ENCODE measurements at places on chromosomes 6 and 20.

- DNase-seq: no peak
Observed at GRCh38 chr6:149354009-149354408, 36.5 kb downstream of the TAB2 start.

DNA sequence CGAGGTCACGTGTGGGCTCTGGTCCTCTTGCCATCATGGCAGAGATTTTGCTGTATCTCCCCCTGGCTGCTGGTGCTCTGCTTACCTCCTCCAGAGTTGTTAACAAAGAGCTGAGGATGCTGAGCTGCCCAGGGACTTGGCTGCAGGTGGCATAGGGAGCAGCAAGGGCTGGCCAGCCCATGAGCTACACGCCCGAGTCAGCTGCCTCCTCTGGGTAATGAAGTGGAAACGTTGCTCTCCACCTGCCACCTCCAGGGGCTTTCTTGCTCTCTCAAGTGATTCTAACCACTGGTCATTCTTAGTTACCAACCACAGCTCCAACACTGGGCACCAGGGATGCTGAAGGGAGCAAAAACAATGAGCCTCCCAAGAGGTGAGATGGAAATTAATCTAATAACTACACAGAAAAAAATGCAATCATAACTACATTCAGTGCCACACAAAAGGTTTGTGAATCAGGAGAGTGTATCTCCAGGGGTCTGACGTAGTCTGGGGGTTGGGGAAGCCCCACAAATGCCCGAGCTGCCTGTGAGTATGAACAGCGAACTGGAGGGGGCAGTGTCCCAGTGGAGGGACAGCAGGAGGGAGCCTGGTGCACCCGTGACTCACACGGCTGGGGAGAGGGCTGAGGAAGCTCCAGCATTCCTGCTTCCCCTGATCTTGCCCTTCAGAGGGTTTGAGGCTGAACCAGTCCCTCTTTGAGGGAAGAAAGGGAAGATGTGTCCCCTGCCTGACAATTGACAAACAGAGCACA lies 78.7 kb downstream of the CDH26 start:
- no peak for DNase-seq

GRCh38 chr6:105900125-105900937 lies 185.8 kb upstream of the PRDM1 start:
- DNase-seq: no peak

GRCh38 chr20:34123309-34123708 lies 11.3 kb upstream of the EIF2S2 start:
- no peak for DNase-seq

DNA sequence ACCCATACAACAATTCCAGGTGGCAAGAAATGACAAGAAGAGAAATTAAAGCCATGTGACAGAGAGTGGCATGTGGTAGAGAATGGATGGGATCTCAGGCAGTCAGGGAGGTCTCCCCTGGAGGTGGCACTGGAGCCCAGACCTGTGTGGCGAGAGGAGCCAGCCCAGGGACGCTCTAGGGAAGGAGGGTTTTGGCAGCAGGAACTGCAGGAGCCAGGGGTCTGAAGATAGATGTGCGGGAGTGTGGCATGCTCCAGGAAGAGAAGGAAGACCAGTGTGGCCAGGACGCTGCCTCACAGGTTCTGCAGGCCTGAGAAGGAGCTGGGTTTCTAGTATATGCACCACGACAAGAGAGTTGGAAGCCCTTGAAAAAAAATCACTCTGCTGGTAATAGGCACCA lies 45.1 kb downstream of the SPATA2 start:
- DNase-seq: no peak

DNA sequence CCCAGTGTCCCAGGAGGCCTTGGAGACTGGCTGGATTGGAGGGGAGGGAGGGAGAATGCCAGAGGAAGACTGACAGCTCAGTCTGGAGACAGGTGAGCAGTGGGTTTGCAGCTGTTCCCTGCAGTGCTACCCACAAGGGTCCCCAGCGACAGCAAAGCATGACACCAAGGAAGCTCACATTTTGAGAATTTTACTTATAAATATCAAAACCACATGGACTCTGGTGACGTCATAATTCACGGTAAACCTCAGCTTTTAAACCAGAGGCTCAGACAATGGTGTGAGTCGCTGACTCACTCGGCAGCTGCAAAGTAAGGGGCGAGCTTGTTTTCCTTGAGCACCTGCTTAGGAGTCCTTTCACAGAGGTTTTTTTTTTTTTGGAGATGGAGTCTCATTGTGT lies 65.2 kb downstream of the THBS2 start:
- no peak for DNase-seq

GRCh38 chr20:47429409-47429808 lies 72.3 kb upstream of the NCOA3 start:
- DNase-seq: no peak

GRCh38 chr6:45789238-45789637 lies 226.4 kb downstream of the CLIC5 start:
- DNase-seq: no peak

GRCh38 chr6:158002249-158002950 lies 20.7 kb downstream of the SYNJ2 start:
- DNase-seq: no peak

GRCh38 chr6:4809999-4810918 lies 34.1 kb downstream of the CDYL start:
- DNase-seq: no peak

DNA sequence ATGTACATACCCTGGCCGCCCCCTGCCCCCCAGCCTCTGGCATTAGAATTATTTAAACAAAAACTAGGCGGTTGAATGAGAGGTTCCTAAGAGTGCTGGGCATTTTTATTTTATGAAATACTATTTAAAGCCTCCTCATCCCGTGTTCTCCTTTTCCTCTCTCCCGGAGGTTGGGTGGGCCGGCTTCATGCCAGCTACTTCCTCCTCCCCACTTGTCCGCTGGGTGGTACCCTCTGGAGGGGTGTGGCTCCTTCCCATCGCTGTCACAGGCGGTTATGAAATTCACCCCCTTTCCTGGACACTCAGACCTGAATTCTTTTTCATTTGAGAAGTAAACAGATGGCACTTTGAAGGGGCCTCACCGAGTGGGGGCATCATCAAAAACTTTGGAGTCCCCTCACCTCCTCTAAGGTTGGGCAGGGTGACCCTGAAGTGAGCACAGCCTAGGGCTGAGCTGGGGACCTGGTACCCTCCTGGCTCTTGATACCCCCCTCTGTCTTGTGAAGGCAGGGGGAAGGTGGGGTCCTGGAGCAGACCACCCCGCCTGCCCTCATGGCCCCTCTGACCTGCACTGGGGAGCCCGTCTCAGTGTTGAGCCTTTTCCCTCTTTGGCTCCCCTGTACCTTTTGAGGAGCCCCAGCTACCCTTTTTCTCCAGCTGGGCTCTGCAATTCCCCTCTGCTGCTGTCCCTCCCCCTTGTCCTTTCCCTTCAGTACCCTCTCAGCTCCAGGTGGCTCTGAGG lies 7.6 kb downstream of the CDKN1A start:
- DNase-seq: no peak

DNA sequence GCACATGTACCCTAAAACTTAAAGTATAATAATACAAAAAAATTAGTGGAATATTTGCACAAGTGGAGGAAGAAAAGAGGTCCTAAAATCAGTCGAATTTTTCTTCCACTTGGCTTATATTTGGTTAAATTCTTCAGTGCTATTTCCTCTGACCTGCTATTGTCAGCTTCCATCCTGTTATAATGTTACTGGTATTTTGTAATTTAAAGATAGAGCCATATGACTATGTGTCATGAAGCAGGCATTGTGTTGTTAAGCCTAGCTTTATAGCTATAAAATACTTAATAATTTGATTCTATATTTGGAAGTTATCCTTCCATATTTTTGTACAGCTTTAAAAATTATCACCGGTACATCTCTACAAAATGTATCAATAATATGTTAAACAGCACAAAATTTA lies 455.9 kb upstream of the MARCKS start:
- DNase-seq: no peak

DNA sequence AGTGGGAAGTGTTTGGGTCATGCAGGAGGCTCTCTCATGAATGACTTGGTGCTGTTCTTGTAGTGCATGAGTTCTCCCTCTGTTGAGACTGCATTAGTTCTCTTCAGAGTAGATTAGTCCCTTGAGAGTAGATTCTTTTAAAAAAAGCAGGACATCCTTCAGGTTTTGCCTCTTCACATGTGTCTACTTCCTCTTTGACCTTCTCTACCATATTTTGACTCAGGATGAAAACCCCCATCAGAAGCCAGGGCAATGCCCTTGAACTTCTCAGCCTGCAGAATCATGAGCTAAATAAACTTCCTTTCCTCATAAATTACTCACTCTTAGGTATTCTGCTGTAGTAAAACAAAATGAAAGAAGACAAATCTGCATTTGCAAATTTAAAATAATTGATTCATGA lies 170.3 kb downstream of the CD109 start:
- DNase-seq: no peak

- no peak for DNase-seq
Observed at GRCh38 chr6:89443658-89444057, 10.7 kb downstream of the ANKRD6 start.

GRCh38 chr6:44029444-44030185 lies 97.6 kb downstream of the MRPL14 start:
- DNase-seq: no peak

GRCh38 chr6:41577356-41578216 lies 31.4 kb downstream of the FOXP4 start:
- no peak for DNase-seq

GRCh38 chr6:11699576-11699975 lies 79.0 kb downstream of the ADTRP start:
- no peak for DNase-seq

GRCh38 chr20:21511850-21512633 lies 1.8 kb downstream of the NKX2-2 start:
- no peak for DNase-seq

DNA sequence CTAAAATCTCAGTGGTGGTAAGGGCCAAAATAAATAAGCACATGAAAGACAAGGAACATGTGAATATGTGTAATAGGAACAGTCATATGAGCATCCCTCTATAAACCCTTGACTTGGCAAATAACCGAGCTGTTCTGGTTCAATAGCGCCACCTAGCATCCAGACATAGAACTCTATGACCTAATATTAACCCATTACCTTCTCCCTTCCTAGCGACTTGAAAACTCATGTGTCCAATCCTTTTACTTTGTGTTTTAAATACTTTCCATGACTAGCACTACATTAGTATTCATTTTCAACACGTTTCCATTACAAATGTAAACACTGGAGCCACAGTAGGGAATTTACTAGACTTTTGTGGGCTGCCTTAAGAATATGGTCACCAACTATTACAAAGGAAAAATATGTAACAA lies 279.7 kb downstream of the UST start:
- DNase-seq: peak; percentile 10

DNA sequence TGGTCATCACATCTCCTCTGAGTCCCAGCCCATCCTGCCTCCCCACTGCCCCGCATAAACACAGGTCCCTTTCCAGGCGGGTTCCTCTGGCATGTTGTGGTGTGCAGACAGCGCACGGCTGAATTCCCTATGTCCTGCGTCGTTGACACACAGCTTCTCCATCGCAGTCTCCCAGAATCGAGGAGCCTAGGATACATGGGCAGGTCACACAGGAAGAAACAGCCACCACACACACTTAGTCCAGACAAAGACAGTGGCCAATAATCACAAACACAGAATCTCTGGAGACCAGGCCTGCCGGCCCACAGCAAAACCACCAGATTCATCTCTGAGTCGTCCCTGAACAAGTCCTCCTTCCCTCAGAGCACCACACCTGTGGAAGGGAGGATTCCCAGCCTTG lies 34.8 kb downstream of the SCML4 start:
- DNase-seq: no peak

- DNase-seq: no peak
Observed at GRCh38 chr6:4380881-4381281, 245.5 kb upstream of the ECI2 start.

DNA sequence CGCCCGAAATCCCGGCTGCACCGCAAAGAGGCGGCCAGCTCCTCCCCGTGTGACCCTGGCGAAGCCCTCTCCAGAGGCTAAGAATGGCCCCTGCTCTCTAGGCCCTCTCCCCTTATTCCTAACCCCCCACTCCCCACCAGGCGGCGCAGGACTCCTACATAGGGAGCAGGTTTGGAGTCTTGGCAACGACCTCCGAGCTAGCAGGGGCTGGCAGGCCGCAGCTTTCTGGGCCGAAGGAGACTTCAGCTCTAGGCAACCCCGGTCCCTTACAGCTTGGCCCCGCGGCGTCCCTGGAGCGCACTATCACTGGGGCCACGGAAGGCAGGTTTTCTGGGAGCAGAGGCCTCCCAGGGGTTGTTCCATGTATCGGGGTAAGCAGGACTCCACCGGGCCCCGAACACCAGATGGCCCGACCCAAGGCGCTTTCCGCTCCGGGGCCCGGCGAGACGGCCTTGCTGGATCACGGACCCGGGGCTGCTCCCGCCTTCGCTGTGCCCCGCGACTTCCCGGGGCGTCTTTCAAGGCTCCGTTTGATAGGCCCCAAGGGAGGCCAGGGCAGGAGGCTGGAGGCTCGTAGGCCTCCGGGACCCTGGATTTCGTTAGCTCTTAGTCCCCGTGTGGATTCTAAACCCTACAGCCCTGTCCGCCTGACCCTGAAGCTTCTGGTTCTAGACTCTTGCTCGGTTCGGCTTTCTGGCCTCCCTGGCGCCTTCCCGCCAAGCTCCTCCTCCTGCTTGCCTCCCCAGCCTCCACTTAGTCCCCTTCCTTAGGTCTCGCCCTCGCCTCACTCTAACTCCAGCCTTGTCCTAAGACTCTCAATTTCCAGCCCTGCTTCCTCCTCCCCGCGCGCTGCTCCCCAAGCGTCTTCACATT lies 1.9 kb downstream of the SLC32A1 start:
- DNase-seq: peak; percentile 44

DNA sequence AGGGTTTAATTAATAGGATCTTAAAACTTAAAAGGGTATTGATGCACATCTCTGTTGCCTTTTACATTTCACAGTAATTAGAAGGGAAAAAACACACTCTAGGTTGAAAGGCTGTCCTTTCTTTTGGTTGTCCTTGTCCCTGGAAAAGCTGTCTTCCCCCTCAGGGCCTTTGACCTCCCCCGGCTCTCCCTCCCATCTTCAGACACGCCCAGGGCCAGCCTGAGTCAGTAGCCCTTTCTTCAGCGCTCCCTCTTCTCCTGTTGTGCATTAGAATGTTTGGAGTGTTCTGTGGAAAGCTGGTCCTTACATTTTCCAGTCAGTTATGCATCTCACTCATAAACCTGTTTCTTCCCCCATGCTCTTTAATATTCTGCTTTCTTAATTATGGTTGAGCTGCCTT lies 157.0 kb downstream of the MTHFD1L start:
- no peak for DNase-seq

- DNase-seq: no peak
Observed at GRCh38 chr20:62239278-62239879, 1.1 kb downstream of the OSBPL2 start.

- DNase-seq: no peak
Observed at GRCh38 chr20:57451795-57452661, 60.8 kb downstream of the RBM38 start.

All from activated CD4-positive, alpha-beta T cell treated with anti-CD3 and anti-CD28 coated beads for 24 hours (primary cell).